Peyer's patch (tissue), 4 donors: ENCODE measurements at places on chromosomes 2 and 18. TPM values are rescaled to one million over a fixed set of nuclear protein-coding genes. Genes with fewer than 3 reads are reported as not detected.

- DNase-seq: no peak
Observed at GRCh38 chr2:220665108-220665471, 907.0 kb downstream of the EPHA4 start.

GRCh38 chr2:8598295-8599165, 83.3 kb upstream of the ID2 start:
- no peak for DNase-seq

GRCh38 chr2:170155723-170156253, 22.2 kb upstream of the MYO3B start:
- no peak for DNase-seq

DNA sequence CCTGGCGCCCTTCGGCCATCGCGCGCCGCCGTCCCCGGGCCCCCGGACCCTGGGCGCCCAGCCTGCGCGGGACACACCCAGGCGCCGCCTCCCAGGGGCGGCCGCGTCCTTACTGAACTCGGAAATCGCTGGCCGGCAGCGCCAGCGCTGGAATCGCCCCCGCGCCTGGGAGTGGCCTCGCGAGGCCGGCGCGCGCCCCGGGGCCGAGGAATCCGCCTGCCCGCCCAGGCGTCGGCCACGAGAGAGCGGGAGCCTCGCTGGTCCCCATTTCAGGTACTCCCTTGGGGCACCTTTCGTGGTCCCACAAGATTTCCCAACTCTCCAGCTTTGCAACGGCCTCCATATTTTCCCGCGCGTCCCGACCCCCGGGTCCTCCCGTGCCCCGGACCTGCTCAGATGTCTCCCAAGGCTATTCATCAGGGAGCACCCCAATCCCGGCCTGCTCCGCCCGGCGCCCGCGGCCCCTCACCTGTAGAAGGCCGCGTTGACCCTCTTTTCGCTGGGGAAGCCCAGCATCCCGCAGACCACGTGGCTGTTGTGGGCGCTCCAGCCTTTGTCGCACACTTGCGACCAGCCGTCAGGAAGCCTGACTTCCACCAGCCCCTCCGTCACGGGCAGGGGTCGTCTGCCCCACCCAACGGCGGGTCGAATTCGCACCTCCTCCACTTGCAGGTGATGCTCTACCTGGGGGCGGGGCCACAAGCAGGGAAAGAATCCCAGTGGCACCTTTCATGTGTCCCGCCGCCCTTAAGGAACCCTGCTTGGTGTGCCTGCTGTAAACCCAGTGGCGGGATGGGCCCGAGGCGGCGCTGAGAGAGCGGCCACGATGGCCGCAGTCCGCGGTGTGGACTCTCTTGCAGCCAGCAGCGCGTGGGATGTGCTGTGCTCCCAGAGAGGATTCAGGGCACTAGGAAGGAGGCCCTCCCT, 4.6 kb downstream of the LOXL3 start:
- peak; percentile 81 for DNase-seq

GRCh38 chr2:45382744-45383143, 228.3 kb downstream of the SRBD1 start:
- DNase-seq: no peak

Gene EMX1
- total RNA-seq: 10.0 TPM

Gene DSC3
- 2.0 TPM for total RNA-seq

Gene NT5C1B
- total RNA-seq: not detected

Gene UGT1A9
- 12.3 TPM for total RNA-seq
